Astrocyte (in vitro differentiated cells and primary cell): ENCODE measurements at places on chromosomes 7 and 10. TPM values are rescaled to one million over a fixed set of nuclear protein-coding genes. Genes with fewer than 3 reads are reported as not detected.

The PPP1R17 gene
- not detected in 2 replicates for total RNA-seq

The OR6B1 gene
- not detected in 2 replicates for total RNA-seq

DNA sequence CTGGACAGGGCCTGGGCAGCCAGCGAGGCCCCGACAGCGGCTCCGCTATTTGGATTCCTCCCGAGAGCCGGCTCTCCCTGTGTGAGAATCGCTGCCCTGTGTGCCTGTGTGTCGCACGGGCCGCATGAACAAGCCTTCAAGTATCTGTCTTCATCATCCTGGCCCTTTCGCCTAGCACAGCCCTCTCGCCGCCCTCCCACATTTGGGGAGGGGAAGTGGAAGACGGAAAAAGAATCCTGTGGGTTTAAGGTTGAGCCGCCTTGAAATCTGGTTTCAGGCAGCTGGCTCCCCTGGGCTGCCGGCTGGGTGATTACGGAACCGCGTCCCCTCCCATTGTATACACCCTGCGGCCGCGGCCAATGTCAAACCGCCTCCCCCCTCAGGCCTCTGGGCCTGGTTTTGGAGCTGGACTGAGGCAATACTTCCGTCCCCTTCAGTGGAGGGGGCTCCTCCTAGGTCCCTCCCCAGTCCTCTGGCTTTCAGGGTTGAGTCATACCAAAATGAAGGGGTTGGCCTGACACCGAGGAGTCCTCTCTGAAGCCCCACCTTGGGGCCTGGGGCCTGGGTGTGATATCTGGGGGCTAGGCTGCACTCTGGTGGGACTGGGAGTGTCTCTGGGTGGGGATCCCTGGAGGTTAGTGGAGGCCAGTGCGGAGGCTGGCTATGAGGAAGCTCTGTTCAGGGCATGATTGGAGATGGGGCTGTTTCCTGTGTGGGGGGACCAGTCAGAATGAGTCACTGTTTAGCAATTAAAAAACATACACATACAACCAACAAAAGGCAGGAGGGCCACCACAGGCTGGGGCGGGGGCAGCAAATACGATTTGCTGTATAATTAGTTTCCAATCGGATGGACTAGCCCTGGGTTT lies 1.7 kb downstream of the TRIM8 start:
- DNase-seq = peak; percentile 94

- no peak for DNase-seq
Observed at GRCh38 chr7:142301923-142302550, 44.2 kb upstream of the PRSS58 start.

DNA sequence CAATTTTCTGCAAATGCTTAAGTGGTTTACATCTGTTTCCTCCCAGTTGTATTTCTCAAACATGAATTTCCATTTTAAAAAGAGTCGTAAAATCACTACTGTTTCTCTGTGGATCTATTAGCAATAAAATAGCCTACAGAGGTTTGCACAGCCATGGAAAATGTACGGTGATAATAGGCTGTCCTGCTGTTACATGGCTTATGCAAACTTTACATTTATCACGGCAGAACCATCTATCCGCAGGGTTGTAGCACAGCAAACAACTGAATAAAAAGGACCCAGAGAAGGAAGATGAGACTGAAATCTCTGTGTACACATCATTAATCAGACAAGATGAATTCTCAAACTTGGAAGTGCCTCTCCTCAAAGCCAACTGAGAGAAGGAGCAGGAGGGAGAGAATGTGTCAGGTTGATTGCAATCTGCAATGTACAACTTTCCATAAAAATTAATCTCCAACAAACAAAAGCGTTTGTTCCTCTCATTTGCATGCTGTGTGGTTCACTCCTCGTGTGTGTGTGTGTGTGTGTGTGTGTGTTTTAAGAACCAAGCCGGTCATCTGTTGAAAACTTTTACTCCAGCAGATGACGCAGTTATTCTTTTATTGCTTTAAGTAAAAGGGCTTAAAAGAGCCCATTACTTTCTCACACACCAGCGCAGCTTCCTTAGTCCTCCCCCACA lies 279.3 kb downstream of the SKAP2 start:
- DNase-seq = no peak

DNA sequence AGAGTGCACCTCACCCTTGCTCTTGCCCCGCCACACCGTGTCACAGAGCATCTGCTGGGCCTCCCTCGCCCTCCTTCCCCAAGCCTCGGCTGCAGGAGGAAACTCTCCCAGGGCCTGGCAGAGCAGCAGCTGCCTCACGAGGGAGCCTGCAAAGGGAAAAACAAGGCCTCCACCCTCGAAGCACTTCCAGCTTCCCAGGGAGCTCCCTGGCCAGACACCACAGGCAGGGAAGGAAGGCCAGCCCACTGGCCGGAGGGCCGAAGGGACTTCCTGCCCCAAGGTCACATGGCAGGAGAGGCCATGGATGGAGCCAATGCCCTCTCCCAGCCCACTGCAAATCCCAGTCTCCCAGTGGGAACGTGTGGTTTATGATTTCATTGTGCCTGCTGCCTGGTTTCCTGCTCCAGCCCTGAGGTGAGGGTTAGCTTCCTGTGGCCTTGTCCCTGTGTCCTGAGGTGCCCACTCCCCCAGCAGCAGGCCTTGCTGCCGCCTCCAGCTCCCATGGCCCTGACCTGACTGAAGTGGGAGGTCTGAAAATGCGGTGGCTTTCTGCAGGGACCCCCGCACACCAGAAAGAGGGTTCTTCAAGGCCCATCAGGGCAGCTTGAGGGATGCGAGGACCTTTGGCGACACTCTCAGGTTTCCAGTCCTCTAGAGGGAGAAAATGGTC lies 100.5 kb upstream of the PPIF start:
- no peak for DNase-seq
